Calu3 (cell line): ENCODE measurements at places on chromosomes 4 and X.

GRCh38 chrX:71636438-71637252 lies 18.3 kb upstream of the CXCR3 start:
- no peak for DNase-seq

DNA sequence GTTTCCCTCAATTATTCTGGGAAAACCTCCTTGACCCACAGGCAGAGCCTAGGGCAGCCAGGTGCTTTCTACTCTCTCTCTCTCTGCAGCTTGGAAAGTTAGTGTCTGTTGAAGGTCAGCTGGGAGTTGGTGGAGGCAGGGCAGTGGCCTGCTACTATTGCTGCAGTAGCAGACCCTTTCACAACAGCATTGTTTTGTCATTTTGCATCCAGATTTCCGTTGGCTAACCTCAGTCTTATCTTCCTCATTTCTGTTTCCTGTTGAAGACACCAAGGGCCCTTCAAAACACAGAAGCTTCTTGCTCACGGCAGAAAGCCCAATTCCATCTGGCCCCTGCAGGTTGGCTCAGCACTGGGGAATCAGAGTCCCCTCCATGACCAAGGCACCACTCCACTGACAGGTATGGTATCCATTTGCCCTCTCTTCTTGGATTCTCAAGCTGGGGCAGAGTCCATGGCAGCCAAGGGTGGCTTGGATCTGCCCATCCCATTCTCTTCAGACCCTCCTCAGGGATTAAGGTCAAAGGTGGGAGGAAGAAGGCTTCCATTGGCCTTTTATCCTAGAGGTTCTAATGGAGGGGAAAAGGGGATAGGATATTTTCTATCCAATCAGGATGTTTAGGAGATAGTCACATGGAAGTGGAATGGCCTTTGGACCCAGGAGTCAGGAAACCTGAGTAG lies 24.6 kb downstream of the VSIG4 start:
- DNase-seq = no peak

- no peak for DNase-seq
Measured at GRCh38 chrX:7145454-7145853, 2.1 kb upstream of the STS start.

GRCh38 chrX:15310117-15310516 lies 5.3 kb downstream of the ASB11 start:
- peak; percentile 33 for DNase-seq

GRCh38 chrX:46687619-46688018 lies 71.3 kb downstream of the SLC9A7 start:
- DNase-seq = no peak

DNA sequence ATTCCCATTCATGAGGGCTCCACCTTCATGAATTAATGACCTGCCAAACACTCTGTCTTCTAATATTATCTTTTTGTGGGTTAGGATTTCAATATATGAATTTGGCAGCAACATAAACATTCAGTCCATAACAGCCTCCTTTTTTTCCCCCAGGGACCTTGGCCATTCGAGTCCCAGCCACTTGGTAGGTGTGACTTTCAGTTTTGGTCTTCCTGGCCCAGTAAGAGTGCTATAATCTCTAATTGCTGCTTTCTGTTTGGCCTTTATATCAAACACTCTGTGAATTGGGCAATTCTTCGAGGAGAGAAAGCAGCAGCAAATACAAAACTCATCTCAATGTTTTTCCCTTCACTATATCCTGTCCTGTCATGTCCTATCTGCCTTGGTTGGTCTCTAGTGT lies 12.4 kb upstream of the RADX start:
- DNase-seq = no peak

- DNase-seq = no peak
Measured at GRCh38 chrX:123256378-123256777, 72.3 kb downstream of the GRIA3 start.

DNA sequence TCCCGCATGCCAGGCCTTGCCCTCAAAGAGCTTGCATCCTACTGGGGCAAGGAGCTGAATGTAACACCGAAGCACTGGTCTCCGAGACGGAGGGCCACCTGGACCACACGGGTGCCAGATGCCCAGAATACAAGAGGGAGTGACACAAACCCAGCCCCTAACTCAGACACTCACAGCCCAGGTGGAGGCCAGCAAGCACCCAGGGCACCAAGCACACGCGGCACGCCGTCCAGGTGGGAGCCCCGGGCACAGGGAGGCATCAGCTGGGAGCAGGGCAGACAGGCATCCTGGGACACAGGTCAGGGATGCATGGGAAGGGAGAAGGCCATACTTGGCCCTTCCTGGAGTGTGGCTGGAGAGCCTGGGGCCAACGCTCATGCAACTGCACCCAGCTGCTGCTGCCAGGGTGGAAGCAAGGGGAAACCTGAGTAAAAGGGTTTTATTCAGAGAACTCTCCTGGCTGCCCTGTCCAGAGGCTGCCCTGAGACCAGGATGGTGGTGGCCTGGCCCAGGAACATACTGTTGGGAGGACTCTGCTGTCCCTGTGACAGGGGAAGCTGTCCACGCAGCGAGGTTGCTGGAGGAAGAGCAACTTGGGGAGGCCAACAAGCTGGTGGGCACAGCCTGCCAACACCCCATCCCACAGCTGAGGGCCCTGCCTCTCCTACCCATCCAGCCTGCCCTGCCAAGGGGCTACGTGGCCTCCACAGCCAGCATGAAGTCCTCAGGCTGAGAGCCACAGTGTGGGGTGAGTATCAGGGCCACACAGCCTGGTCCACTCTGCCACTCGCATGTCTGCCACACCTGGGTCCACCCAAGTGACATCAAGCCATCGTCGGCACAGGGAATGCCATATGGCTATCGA lies 22.2 kb upstream of the PPP2R2C start:
- DNase-seq = no peak

- DNase-seq = no peak
Measured at GRCh38 chr4:8342651-8343261, 73.2 kb downstream of the HTRA3 start.
